ENCODE measurements at places on chromosomes 4 and X.

- H3K27me3 ChIP-seq: peaks cover 8% of the 10 kb centered on the region
- peaks cover 4% of the 10 kb centered on the region for H3K36me3 ChIP-seq
Measured at GRCh38 chr4:26106776-26107175, 192.8 kb downstream of the SMIM20 start.

DNA sequence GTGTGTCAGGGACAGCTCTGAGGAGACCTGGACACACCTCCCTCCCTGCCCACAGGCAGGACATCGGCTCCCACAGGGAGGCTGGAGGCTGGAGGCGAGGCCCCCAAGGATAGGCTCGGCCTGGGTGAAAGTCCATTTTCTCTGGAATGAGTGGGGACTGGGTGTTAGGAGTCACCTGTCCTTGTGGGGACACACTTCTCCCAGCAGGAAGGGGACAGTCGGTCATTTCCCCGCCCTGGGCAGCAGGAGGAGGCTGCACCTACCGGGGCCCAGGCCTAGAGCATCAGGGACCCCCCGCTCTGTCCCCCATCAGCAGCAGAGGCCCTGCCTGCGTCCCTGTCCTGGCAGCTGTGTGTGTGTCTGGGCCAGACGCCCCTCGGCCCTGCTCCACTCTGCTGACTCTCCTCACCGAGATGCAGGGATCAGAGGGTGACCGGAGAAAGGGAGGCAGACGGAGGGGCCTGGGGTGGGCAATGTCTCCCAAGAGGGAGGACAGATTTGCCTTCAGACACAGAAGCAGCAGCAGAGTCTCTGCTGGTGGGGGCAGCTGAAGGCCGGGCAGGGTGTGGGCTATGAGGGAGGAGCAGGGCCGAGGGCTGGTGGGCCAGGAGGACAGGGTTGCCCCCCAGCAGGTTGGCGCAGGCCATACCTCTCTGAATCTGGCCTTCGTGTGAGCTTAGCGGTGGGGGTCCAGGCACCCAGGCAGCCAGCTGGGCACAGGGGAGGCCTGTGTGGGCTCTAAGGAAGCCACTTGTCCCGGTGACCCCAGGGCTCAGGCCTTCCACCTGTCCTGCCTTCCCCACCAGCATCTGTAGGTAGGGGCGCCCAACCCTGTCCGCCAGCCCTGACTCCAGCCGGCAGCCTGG is 125.7 kb upstream of the NKX1-1 start:
- H3K27ac ChIP-seq: no peak overlapping the region
- peaks cover 8% of the 10 kb centered on the region for H3K27me3 ChIP-seq
- no peak overlapping the region for H3K4me3 ChIP-seq
- no peaks in the 10 kb centered on the region for H3K36me3 ChIP-seq
- DNase-seq: no peak
- no peaks in the 10 kb centered on the region for H3K4me1 ChIP-seq

DNA sequence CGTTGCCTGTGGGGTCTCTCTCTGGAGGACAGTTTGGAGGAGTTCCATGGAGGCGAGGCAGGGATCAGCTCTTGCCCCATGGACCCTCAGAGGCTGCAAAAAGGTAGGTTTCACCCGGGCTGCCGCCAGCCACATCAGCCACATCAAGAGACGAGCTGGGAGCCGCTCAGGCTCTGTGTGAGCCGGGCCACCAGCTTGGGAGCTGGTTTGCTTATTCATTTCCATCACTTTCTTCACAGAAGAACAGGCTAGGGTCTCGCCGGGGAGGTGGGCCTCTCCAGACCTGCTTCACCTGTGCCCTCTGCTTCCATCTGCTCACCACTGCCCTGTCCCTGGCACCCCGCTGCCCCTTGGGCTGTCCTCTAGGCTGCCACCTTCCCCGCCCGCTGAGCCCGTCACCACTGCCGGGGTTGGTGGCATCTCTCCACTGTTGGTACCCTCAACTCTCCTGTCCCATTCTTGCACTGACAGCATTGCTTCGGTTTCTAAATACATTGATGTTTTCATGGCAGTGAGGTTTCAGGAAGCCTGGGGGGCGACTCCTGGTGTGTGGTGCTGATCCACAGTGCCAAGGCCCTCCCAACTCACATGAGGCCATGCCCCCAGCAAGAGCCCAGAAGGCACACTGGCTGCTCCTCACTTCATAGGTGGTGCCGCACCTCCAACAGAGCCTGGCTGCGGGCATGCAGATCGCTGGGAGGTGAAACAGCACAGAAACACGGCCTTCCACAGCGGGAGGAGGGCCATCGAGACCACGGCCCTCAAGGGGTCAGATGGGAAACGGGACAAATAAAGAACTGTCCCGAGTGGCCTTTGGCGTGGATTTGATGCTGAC is 4.5 kb upstream of the TREX2 start:
- no peaks in the 10 kb centered on the region for H3K27me3 ChIP-seq
- DNase-seq: no peak
- H3K27ac ChIP-seq: no peak overlapping the region
- H3K4me3 ChIP-seq: no peak overlapping the region
- no peaks in the 10 kb centered on the region for H3K36me3 ChIP-seq
- H3K4me1 ChIP-seq: no peaks in the 10 kb centered on the region

- DNase-seq: no peak
- no peaks in the 10 kb centered on the region for H3K36me3 ChIP-seq
- no peaks in the 10 kb centered on the region for H3K4me1 ChIP-seq
- no peaks in the 10 kb centered on the region for H3K27me3 ChIP-seq
- no peak overlapping the region for H3K27ac ChIP-seq
Measured at GRCh38 chrX:3268829-3269228, 77.6 kb downstream of the MXRA5 start.
